ENCODE measurements at places on chromosomes 5 and 9.

DNA sequence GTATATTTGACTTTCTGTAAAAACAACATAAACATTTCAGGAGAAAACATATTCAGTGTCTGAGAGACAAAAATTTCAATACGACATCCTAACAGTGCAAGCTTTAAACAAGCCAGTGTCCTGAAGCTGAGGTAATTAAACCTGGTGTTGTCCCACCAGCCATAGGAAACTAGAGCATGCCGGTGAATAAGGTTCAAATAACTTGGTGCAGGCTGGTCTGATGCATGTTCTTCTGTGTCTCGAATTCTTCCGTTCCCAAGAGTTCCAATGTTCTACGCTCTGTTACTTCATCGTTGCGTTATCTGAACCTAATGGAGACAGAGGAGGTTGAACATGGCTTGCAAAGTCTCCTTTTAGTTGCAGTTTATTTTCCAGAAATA, 48.9 kb downstream of the ADAMTS16 start:
- DNase-seq: no peak

- DNase-seq: no peak
Observed at GRCh38 chr5:150288361-150288760, 1.2 kb downstream of the CAMK2A start.

- no peak for DNase-seq
Observed at GRCh38 chr5:150070821-150071220, 15.5 kb downstream of the CSF1R start.

DNA sequence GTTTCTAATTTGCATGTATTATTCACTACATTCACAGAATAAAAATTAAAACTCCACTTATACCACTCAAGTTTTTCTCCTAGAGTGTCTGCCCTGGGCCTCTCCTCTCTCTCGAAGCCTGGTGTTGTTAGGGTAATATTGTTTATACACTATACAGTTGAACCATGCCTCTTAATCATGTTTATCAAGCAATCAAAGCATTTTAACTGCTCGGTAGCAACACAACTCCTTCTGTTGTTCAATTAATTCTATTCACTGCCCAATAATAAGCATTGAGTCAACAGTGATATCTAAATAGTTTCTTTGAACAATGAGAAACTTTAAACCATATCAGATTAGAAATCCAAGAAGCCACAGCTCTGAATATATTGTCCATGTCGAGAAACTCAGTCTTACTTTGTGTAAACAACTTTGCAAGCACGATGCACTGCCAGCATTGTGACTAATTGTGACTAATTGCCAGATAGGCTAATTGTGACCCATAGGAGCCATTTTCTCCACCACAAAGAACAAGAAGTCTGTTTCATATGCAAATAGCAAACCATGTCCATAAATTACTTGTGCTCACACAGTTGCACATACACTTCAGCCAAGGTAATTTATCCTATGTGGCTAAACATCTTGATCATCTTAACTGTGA, at the start of gene DNAH5:
DNAH5 (minus strand) TSS at position 129 of the 640 bp plus-strand sequence. CDS start 250 bp downstream, outside the sequence.
- DNase-seq: no peak

- DNase-seq: no peak
Observed at GRCh38 chr9:111902391-111903139, 6.0 kb downstream of the UGCG start.

DNA sequence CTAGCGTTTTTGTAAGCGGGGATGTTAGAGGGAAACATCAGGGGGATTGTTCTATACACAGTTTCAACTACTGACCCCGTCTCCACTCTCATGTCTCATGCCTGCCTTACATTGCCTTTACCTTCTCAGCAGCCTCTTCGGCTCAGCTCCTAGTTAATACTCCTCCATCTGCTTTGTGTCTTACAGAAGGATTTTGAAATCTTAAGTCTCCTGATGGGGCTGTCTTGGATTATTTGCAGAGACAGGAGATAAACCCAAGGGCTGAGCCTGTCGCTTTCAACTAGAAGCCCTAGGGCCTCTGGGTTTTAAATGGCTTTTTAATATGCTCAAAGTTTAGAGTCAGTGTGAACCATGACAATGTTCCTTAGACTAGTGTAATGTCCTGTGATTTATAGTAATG, 161.5 kb downstream of the CARTPT start:
- DNase-seq: no peak

Data from CD8-positive, alpha-beta T cell (primary cell).